ENCODE measurements at places on chromosomes 1 and 21.

DNA sequence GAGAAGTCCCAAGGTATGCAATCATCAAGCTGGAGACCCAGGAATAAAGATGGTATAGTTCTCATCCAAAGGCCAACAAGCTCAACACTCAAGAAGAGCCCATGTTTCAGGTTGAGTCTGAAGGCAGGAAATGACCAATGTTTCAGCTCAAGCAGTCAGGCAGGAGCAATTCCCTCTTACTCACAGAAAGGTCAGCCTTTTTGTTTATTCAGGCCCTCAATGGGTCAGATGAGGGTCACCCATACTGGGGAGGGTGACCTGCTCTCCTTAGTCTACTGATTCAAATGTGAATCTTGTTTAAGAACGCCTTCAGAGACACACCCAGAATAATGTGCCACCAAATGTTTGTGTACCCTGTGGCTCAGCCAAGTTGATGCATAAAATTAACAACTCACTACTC, 262.4 kb downstream of the USP25 start:
- no peak for DNase-seq

- peak; percentile 34 for DNase-seq
Measured at GRCh38 chr1:155134880-155135414, 705 bp upstream of the SLC50A1 start.

DNA sequence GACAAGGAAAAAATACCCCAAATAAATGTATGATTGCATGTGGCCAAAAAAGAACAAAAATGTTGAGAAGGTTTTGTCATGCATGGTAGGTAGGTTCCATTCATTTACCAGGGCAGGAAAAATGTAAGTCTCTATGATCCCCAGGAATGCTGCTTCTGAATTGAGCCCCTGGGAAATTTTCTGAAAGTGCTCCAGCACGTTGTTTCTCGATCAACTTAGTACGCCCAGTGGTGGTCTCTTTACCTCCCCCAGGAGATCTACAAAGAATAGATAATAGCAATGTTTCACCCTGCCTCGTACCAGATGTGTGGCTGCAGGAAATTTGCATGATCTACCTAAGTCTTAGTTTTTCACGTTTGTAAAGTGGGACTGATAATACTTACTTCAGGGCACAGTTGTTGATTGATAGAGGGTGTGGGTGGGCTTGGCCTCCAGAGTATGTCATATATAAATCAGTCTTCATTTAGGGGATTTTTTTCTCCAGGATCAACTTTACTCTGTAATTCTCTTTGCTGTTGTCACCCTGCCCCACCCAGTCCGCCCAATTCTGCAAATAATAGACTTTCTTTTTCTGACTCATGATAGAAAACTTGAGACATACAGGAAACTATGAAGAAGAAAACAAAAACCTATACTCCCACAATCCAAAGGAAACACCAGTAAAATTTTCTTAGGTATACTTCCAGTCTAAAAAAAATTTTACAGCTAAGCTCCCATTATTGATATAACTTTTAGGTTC, 462.0 kb upstream of the RUNX1 start:
- no peak for DNase-seq

GRCh38 chr1:50920409-50920808, 39.7 kb downstream of the FAF1 start:
- DNase-seq: no peak

DNA sequence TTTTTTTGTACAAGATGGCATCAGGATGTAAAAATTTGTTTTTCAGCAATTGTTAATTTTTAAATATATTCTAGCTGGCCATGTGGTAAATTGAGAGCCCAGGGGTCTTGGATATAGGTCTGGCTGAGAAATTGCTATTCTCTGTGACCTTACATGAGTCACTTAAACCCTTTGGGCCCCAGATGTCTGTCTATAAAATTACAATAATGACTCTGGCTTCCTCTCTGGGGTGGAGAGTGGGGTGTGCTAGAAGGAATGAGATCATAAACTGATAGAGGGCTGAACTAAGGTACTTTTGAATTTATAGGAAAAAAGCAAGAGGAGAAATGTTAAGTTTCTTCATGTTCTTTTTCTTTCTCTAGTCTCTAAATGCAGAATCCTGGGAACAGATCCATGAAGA, 12.4 kb upstream of the TCHH start:
- no peak for DNase-seq

- DNase-seq: no peak
Measured at GRCh38 chr1:943545-944340, 15.3 kb downstream of the NOC2L start.

- peak; percentile 2 for DNase-seq
Measured at GRCh38 chr1:201085902-201086735, 26.1 kb downstream of the CACNA1S start.

- DNase-seq: no peak
Measured at GRCh38 chr1:2165646-2166045, 28.9 kb downstream of the FAAP20 start.

- DNase-seq: no peak
Measured at GRCh38 chr1:222897527-222898190, 82.8 kb downstream of the DISP1 start.

GRCh38 chr21:44402323-44403105, 49.1 kb downstream of the TRPM2 start:
- no peak for DNase-seq

GRCh38 chr1:116569776-116570357, 959 bp downstream of the CD58 start:
- DNase-seq: peak; percentile 56

DNA sequence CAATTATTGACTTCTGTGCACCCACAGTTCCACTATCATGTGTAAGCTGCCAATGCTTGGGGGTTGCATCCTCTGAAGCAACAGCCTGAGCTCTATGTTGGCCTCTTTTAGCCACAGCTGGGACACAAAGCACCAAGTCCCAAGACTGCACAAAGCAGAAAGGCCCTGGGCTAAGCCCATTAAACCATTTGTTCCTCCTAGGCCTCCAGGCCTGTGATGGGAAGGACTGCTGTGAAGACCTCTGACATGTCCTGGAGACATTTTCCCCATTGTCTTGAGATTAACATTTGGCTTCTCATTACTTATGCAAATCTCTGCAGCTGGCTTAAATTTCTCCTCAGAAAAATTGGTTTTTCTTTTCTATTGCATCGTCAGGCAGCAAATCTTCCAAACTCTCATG, 123.7 kb upstream of the DEPDC1 start:
- DNase-seq: no peak

- no peak for DNase-seq
Measured at GRCh38 chr1:111620441-111620971, 917 bp downstream of the RAP1A start.

DNA sequence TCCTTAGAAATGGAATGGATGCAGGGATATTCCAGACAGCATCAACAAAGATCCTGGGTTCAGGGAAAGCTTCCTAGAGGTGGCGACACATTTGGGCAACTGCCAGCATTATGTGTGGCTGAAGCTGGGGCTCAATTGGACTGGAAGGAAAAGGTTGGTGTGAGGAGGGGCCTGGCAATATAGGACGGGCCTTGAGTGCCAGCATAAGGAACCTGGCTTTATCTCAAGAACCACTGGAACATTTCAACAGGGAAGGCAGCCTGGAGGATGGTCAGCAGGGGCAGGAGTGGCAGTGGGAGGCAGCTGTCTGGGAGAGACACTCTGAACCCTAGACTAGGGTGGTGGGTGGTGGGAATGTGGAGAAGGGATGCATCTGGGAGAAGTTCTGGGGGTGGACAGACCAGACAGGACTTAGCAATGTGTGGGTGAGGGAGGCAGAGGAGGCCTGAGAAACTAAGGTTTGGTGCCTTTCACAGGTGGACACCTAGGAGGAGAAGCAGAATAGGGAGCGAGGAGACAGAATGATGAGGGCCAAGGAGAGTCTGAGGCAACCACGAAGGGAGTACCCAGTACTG, 3.5 kb downstream of the SH3BGRL3 start:
- DNase-seq: no peak

DNA sequence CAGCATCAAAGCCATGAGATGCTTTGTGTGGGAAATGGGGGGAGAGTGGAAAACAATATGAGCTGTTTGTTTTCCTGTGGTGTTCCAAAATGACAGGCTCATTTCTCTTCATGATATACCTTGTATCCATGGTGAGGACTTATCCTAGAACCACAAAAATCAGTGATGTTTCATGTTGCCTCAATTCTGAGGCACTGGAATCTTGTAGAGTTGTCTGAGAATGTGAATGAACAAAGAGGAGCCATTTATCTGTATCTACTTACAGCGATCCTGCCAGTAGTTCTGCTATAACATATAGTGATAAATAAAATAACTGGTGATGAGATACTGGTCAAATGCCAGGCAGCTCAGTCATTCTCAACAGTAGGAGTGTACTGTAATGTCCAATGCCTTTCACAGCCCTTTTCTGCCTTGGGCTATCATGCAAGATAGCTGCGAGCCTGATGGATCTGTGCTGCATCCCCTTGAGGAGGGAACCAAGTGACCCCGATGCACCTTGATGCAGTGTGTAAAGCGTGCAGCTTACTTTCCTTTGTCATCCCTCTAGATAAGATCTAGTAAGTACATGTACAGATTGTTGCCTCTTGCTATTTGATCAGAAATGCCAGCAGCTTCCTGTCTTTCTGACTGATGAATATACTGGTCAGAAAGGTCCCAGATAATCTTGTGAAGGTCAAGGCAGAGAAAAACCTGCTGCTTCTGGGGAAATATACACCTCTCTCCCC, 52.8 kb downstream of the SLC44A3 start:
- no peak for DNase-seq

DNA sequence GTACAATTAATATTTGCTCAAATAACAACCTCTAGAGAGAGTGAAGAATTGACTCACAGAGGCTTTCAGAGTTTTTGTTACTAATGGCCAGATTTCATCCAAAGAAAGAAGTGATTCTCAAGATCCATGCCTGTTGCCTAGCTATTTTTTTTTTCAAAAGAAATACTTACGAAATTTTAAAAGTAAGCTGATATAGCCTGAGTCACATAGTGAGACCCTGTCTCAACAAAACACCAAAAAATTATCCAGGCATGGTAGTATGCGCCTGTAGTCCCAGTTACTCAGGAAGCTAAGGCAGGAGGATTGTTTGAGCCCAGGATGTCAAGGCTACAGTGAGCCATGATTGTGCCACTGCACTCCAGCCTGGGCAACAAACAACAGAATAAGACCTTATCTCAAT, 14.6 kb downstream of the PALMD start:
- no peak for DNase-seq

- DNase-seq: peak; percentile 51
Measured at GRCh38 chr1:160726498-160727315, 12.3 kb upstream of the SLAMF7 start.

Measured in effector memory CD4-positive, alpha-beta T cell (primary cell).